ENCODE measurements at places on chromosomes 2 and 18.

DNA sequence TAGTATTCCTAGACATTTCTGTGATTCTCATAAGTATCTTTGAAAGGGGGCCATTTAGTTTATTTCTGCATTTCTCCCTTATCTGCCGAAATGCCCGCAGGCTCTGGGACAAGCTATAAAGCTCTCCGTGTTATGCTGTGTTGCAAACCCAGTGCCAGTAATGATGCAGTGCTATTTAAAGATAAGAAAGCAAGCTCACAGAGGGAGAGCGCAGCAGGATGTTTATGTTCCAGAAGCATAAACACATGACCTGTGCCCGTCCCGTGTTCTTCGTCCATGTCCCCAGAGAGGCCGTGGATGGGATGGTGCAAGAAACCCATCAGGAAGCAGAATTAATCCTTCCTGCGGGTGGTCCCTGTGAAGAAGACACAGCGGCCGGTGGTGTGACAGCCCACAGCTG lies 99.4 kb downstream of the NEDD4L start:
- H3K4me1 ChIP-seq: no peaks in the 10 kb centered on the region
- no peak overlapping the region for H3K27ac ChIP-seq
- H3K27me3 ChIP-seq: no peaks in the 10 kb centered on the region
- no peak overlapping the region for H3K4me3 ChIP-seq
- no peak for DNase-seq
- H3K36me3 ChIP-seq: no peaks in the 10 kb centered on the region

GRCh38 chr2:12720754-12721378 lies 4.1 kb downstream of the TRIB2 start:
- H3K27ac ChIP-seq: no peak overlapping the region
- H3K4me3 ChIP-seq: no peak overlapping the region
- DNase-seq: no peak

GRCh38 chr18:79870301-79871025 lies 72.7 kb downstream of the KCNG2 start:
- DNase-seq: no peak
- H3K27ac ChIP-seq: no peak overlapping the region
- H3K36me3 ChIP-seq: no peaks in the 10 kb centered on the region
- H3K27me3 ChIP-seq: no peaks in the 10 kb centered on the region
- no peaks in the 10 kb centered on the region for H3K4me1 ChIP-seq

DNA sequence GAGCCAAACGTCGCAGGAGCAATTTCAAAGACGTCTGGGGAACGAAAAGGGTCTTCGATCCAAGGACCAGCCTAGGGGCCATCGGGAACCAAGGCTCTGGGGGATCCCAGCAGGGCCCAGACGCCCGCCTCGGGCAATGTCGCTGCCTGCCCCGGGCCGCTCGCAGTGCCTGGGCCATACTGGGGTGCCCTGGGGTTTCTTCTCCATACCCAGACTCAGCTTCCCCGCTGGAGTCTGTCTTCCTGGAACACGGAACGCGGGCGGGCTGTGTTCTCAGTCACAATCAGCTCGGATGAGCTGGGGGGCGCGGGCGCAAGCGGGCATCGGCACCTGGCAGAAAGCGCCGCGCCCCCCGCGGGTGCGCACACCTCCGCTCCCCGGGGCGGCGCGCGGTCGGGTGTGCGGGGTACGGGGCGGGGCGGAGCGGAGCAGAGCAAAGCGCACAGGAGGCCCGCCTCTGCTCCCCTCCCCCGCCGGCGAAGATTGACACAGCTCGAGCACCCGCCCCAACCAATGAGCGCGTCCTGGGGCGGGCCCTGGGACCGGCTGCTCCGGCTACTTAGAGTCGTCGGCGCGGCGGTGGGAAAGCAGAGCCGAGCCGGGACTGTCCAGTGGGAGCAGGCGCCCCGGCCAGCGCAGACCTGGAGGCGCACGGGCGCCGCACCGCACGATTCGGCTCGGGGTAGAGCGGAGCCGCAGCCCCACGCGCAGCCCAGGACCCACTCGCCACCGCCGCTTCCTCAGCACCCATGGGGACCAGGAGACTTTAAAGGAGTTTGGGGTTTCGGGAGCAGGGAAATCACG lies at the start of gene LRATD1:
TSS of gene LRATD1 (plus strand) at position 585 of the 804 bp plus-strand sequence. CDS start 1,263 bp downstream, outside the sequence.
- no peak for DNase-seq
- no peak within 1 kb of the TSS for H3K27ac ChIP-seq
- no peak within 1 kb of the TSS for H3K4me3 ChIP-seq
- no peaks in the 10 kb centered on the region for H3K36me3 ChIP-seq

DNA sequence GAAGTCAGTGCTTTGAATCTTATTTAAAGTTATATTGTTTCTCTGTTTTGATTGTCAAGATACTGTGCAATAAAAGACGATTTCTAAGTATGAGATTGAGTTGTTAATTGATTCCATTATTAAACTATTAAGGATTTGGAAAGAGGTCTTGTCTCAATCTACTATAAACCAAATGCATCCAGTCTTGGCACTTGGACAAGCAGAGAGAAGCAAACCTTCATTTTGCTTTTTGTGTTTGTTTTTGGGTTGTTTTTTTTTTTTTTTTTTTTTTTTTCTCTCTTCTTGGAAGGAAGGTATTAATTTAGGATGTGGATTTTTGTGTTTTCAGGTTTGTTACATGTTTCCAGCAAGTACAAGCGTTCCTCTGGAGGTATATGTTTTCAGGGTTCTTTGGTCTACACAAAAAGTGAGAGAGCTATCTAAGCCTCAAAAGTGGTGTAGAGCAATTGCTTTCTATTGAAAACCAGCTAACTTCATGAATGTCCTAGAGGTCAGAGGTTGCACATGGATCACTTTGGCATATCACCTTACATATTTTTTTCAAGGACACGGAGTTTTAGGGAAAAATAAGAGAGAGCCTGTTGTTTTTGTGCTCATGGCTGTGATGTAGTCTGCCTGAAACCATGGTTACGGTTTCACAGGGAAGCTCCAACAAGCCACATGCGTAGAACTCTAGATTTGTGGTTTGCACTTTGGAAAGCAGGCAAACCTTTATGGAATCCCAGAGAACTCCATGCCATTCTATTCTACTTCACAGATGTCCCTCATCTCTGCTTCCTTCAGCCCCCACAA lies 1.8 kb downstream of the PRKCE start:
- peak overlapping the region; percentile 91 for H3K4me3 ChIP-seq
- no peaks in the 10 kb centered on the region for H3K27me3 ChIP-seq
- no peak overlapping the region for H3K27ac ChIP-seq
- no peak for DNase-seq
- H3K4me1 ChIP-seq: peaks cover 28% of the 10 kb centered on the region
- no peaks in the 10 kb centered on the region for H3K36me3 ChIP-seq

GRCh38 chr2:199477277-199477834 lies 19.6 kb upstream of the SATB2 start:
- no peaks in the 10 kb centered on the region for H3K36me3 ChIP-seq
- no peak overlapping the region for H3K4me3 ChIP-seq
- no peaks in the 10 kb centered on the region for H3K4me1 ChIP-seq
- no peak overlapping the region for H3K27ac ChIP-seq
- no peak for DNase-seq

GRCh38 chr2:241540401-241540770 lies 18.2 kb upstream of the BOK start:
- H3K36me3 ChIP-seq: no peaks in the 10 kb centered on the region
- H3K4me1 ChIP-seq: peaks cover 12% of the 10 kb centered on the region
- DNase-seq: no peak
- H3K4me3 ChIP-seq: no peak overlapping the region
- H3K27ac ChIP-seq: no peak overlapping the region

DNA sequence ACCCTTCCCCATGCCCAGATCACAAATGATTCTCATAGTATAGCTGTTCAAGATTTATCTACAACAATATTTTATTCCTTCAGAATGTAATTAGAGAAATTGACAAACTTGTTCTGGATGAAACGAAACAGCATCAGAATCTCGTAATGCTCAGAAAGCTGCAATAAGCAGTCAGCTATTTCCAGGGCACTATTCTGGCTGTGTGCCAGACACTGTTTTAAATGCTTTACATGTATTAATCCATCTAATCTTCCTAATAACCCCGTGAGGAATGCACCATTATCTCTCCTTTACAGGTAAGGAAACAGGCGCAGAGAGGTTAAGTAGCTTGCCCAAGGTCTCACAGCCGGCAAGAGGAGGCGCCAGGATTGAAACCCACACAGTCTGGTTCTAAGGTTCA lies 10.1 kb upstream of the LYPD6B start:
- no peak overlapping the region for H3K27ac ChIP-seq
- H3K4me1 ChIP-seq: no peaks in the 10 kb centered on the region
- H3K27me3 ChIP-seq: peaks cover 4% of the 10 kb centered on the region
